A549 treated with GW870086 at 1 μM for 4 hours (cell line): ENCODE measurements at places on chromosomes 13 and 19. TPM values are rescaled to one million over a fixed set of nuclear protein-coding genes. Genes with fewer than 3 reads are reported as not detected.

Gene PLPPR3
- total RNA-seq, result 2.3 to 5.5 TPM (median 4.8 TPM) in 5 replicates

Gene ZIK1
- not detected in 5 replicates for total RNA-seq

Gene SMIM44
- total RNA-seq, result not detected in 5 replicates

Gene HSD11B1L
- 3.6 to 5.1 TPM (median 4.7 TPM) in 5 replicates for total RNA-seq

Gene FPR1
- 0.11 to 0.24 TPM in 2 of 5 replicates, not detected in the others for total RNA-seq

Gene ZNF813
- total RNA-seq, result 0.21 to 0.64 TPM (median 0.46 TPM) in 5 replicates

Gene ARRDC5
- not detected in 5 replicates for total RNA-seq

Gene NHLRC3
- 3.4 to 6.2 TPM (median 5.6 TPM) in 5 replicates for total RNA-seq

Gene INTS6
- 10.6 to 12.0 TPM (median 11.4 TPM) in 5 replicates for total RNA-seq

Gene IRGC
- total RNA-seq, result not detected in 5 replicates

Gene PODNL1
- total RNA-seq, result 0.71 to 1.5 TPM (median 1.4 TPM) in 5 replicates

Gene CEP89
- 38.5 to 46.9 TPM (median 45.1 TPM) in 5 replicates for total RNA-seq

Gene PLIN5
- 0.10 to 0.15 TPM (median 0.12 TPM) in 3 of 5 replicates, not detected in the others for total RNA-seq

Gene TMEM272
- total RNA-seq, result not detected in 5 replicates

Gene OR7A5
- total RNA-seq, result not detected in 5 replicates

Gene DZIP1
- total RNA-seq, result 9.6 to 14.3 TPM (median 12.1 TPM) in 5 replicates

Gene ATCAY
- total RNA-seq, result 0.05 to 0.43 TPM (median 0.13 TPM) in 5 replicates

Gene ZNF541
- not detected in 5 replicates for total RNA-seq

Gene SCN1B
- total RNA-seq, result 15.3 to 20.9 TPM (median 20.5 TPM) in 5 replicates

Gene NLRP7
- 0.07 TPM in 1 of 5 replicates, not detected in the others for total RNA-seq

Gene CRTC1
- total RNA-seq, result 2.5 to 4.1 TPM (median 3.6 TPM) in 5 replicates

Gene TSHZ3
- total RNA-seq, result 2.1 to 2.7 TPM (median 2.5 TPM) in 5 replicates

Gene SIGLEC12
- not detected in 5 replicates for total RNA-seq
